ENCODE measurements at places on chromosomes 13 and 19.

DNA sequence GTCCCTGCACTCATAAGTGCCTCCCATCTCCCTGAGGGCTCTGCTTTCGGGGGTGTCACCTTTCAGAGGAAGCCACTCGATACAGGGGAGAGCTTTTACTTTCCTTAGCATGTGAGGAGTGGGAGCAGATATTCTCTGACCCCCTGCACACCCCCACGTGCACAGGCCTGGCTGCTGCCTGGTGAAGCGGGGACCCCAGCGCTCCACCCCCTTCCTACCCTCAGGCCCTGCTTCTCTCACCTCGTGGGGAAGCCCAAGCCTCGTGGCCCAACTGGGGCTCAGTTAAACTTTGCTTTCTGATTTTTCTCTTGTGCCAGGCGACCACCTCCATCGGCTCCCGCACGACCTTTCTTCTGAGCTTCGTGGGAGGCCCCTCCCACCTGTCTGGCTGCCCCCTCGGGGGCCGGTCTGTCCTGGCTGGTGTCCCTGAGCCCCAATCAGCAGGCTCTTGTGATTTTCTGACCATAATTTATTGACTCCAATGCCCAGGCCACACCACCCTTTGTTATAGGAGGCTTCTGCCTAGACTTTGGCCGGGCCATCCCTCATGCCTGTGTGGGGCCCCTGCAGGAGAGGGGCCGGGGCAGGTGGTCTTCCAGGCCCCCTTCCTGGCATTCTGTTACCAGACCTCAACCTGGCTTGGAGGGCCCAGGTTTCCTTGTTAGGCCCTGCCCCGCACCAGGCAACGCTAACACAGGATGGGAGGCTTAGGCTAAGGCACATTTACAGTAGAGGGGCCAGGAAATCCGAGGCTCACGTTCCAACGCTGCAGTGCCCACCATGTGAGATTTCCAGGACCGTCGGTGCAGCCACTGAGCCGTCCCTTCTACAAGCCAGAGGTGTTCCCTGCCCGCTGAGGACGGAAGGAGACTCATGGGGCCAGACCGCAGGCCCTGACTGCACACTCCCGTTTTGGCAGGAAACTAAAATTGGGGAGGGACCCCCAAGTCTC, 3.7 kb downstream of the TMED1 start:
- DNase-seq: no peak

GRCh38 chr19:15175609-15176008, 25.2 kb downstream of the NOTCH3 start:
- DNase-seq: no peak

- no peak for DNase-seq
Observed at GRCh38 chr13:78971355-78972025, 312.5 kb upstream of the OBI1 start.

GRCh38 chr19:44845286-44845611, 848 bp upstream of the NECTIN2 start:
- DNase-seq: no peak

DNA sequence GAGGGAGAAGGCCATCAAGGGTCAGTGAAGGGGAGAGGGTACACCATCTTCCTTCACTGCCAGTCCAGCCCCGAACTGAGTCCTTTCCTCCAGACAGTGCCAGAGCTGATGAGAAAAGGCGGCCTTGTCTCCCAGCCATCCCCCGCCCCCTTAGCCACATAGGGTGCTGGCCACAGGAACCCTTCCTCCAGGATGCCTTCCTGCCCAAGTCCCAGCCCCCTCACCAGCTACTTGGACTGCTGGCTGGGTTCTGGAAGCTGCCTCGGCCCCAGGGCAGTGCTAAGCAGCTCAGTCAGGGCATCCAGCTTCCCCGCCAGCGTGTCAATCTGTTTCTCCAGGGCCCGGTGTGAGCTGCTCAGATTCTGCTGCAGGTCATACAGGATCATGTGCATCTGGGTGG, 12.6 kb upstream of the SMG9 start:
- DNase-seq: no peak

- DNase-seq: no peak
Observed at GRCh38 chr13:22086597-22087330, 415.9 kb downstream of the FGF9 start.

DNA sequence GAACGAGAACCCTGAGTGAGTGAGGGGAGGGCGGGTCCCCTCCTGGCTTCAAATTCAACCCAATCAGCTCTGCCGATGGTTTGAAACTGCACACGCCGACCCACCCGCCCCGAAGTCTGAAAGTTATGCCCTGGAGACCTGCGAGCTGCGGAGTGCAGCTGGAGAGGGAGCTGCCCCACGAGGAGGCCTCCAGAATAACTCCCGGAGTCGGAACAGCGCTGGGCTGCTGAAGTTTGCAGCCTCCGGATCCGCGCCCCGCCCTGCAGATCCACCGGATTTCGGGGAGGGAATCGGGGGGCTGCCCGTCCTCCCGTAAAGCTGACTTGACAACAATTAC, 7.0 kb downstream of the POU4F1 start:
- DNase-seq: no peak

DNA sequence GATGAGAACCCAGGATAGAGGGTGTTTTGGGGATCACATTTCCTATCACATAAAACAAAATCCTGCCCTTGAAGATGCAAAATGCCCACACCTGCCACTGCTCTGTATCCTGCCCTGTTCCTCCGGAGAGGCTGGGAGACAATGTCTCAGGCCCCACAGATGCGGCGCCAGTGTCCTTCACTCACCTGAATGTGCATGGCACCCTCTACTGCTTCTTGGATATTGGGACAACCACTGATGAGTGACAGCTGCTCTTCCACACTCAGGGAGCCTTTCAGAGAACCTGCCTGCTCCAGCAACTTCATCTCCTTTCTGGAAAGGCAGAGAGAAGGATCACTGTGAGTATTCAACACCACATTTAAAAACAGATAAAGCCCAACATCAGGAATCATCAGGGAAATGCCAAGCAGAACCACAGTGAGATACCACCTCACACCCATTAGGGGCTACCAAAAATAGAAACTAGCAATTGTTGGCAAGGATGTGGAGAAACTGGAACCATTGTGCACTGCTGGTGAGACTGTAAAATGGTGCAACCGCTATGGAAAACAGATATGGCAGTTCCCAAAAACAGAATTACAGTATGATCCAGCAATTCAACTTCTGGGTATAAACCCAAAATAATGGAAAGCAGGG, 36.4 kb downstream of the CRYL1 start:
- no peak for DNase-seq

DNA sequence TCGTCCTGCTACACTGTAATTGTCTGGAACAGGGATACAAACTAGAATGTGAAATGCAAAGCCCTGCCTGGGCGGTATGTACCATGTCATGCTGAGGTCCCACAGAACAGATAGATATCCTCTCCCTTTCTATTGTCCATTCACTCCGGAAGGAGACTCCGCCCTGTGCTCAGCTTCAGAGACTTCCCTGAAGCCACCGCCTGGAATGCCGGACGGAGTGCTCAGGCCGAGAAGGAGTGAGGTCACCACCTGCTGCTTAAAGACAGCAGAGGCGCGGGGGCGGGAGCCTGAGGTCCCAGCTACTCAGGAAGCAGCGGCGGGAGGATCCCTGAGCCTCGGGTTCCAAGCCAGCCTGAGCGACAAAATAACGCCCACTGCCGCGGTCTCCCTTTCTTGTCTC, 890 bp upstream of the ZNF611 start:
- no peak for DNase-seq

DNA sequence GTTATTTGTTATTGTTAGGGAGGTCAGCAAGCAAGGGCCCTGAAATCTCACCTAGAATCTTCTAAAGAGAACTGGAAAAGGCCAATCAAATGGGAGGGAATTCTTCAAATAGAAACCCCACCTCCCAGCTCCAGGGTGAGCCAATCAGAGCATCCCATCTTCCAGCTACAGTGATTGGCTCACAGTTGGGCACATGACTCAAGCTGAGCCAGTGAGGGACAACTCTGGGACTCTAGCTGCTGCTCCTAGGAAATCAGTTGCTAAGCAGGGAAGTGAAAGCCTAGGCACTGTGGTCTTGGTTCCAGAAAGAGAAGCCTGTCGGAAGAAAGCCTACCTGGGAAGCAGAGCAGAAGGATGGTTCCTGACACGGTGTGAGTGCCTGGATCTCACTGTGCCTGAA, 13.4 kb downstream of the TM6SF2 start:
- DNase-seq: no peak

GRCh38 chr13:112150352-112150751, 83.4 kb downstream of the SOX1 start:
- DNase-seq: no peak

DNA sequence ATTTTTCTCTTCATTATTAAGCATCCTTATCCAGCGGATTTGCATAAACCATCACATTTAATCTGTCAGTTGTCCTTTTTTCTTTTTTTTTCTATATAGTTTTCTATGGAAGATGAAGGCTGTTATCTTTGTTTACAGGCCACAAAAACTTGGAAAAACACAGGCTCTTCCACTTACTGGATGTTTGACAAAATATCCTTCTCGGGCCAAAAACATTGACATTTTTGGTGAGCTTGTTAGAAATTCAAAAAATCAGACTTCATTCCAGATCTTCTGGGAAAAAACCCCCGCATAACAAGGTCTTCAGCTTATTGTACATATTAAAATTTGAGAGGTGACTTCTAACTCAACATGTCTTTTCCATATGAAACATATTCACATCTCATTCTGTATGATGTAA, 13.8 kb downstream of the ZNF93 start:
- no peak for DNase-seq

DNA sequence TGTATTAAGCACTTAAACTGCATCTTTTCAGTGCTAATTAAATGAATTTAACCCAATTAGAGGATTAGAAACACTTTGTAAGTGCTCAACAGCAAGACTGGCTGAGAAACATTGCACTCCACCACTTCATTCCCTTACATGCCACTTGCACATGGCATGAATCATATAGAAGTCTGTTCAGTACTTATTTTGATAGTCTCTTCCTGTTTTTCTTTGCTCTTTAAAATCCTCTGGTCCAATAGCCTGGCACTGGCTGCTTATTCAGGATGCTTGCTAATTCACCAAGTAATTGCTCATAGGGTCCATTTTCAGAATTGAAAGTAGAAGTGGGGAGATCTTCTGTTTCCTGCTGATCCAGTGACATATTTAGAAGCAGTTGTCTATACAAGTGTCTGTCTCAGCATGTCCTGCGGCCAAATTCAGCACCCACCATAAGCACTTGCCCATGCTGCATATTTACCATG, 900.1 kb downstream of the PCDH9 start:
- DNase-seq: no peak

DNA sequence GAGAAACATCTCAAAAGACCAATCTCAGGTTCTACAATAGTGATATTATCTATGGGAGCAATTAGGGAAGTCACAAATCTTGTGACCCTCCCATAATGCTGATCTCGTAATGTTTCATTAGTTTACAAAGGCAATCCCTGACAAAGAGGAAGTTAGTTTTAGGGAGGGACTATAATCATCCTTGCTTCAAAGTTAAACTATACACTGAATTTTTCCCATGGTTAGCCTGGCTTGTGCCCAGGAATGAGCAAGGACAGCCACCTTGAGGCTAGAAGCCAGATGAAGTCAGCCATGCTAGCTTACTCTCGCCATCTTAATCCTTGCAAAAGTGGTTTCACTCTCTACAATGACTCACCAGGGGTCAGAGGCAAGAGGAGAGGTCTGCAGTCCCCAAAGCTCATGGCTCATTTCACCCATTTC, 5.4 kb downstream of the CEACAM3 start:
- DNase-seq: no peak

DNA sequence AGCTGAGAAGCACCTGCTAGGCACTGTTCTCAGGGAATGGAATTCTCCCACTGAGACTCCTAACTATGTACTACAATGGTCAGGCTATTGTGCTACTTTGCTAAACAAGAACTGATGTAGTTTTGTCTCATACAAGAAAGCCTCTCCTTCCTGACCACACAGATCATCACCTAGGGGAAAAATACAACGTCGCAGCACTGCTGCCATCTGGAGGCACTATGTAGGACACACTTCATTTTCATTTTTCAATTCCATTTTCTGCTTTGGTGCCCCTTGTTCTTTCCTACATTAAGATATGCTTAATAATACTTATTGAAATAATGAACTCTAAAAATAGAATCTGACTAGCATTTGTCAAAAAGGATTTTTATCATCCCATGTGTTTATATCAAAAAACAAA, 21.1 kb downstream of the PROSER1 start:
- DNase-seq: no peak

GRCh38 chr13:19985219-19985556, 26.7 kb downstream of the ZMYM2 start:
- DNase-seq: no peak

DNA sequence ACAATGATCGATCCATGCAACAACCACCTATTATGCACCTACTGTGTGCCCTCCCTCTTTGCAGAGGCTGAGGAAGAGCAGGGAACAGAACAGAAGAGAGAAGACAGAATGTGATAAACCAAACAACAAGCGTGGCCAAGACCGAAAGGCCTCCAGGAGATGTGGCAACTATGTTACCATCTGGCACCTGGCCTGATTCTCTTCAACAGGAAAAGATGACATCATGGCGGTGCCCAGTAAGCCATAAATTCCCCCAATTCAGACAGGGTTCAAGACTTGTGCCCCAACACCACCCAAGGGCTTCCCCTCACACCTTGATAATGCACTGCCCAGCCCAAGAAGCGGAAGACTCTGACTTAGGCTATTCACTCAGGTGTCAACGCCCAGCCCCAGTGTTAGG, 44.3 kb downstream of the SLC7A1 start:
- DNase-seq: no peak

DNA sequence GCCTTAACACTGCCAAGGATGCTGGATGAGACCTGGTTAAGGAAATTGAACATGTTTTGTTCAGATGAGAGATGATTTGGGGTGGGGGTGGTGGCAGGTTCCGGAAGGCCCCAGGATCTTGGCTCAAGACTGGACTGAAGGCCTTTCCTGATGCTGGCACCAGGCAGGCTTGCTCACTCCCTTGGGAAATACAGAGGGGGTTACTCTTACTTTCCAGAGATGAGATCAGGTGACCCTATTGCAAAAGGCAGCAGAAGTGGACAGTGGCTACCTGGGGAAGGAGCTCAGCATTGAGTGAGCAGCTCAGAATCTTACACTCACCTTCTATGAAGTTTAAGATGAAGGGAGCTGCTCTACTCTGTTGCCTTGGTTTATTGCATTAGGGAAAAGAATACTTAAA, 10.8 kb downstream of the GATAD2A start:
- DNase-seq: no peak

Data from activated T-helper 1 cell treated with anti-CD3 and anti-CD28 coated beads, Interleukin-2, amount 50 U/mL, for 16 hours (primary cell).